ENCODE measurements at places on chromosomes 2 and 18.

DNA sequence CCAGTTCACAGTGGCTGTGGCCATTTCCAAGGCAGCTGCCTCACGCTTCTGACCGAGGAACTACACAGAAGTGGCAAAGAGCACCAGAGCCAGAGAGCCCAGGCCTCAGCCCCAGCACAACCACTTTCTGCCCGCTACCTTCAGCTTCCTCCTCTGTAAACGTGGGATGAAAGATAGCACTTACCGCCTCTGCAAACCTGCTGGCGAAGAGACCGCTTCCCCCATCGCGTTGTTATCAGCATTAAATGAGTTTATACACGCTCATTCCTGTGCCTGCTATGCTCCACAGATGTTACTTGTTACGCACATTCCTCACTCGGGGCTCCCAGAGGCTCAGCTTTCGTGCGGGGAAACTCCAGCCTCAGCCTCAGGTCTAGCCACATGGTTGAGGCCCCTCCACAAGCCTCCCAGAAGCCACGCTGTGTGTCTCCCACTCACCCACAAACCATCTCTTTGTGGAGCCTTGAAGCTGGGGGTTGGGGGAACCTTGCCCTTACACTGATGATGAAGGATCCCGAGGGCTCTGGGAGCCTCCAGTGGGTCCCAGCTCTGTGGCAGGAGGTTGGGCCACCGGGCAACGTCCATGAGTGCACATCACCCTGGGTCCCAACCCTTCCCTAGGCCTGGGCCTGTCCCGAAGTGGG is 63.3 kb upstream of the SMAD7 start:
- no peak for DNase-seq

DNA sequence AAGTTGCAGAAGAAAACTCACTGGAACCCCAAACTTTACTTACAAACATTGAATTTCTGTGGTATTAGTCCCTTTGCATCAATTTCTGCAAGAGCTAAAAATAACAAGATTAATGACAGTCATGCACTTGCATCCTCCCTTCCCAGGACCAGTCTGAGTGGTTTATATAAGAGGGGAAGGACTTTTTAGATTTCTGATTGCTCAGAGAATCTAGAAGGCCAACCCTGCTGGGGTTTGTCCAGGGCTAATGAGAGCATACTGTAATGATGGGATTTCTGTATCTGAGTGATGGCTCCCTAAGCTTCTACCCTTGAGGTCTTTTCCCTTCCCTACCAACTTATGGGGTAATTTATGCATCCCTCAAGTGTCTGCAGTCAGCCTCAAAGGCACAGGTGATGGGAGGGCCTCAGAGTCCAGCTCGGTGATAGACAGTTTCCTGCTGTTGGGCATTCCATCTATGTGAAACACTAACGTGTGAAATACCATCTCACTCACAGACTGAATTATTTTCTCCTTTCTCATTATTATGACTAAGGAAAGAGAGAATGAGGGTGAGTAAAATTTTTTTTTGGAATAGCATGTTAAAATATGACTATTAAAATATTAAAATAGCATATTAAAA is 556.3 kb downstream of the RIT2 start:
- no peak for DNase-seq

DNA sequence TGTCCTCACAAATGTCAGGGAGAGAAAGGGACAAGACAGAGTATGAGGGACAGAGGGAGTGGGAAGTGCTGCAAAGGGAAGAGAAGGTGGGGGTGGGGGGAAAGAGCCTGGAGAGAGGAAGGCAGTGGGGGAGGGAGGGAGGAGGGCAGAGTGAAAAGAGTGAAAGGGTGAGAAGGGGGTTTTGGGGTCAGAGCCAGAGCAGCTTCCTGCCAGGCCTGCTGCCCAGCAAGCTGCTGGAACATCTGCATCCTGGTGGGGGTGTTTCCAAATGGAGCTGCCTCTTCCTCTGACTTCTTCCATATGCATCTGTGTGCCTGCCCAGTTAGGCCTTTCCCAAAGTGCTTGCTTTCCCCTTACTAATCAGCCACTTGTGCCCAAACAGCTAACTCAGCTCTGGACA is 94.3 kb upstream of the CELF4 start:
- DNase-seq = no peak

DNA sequence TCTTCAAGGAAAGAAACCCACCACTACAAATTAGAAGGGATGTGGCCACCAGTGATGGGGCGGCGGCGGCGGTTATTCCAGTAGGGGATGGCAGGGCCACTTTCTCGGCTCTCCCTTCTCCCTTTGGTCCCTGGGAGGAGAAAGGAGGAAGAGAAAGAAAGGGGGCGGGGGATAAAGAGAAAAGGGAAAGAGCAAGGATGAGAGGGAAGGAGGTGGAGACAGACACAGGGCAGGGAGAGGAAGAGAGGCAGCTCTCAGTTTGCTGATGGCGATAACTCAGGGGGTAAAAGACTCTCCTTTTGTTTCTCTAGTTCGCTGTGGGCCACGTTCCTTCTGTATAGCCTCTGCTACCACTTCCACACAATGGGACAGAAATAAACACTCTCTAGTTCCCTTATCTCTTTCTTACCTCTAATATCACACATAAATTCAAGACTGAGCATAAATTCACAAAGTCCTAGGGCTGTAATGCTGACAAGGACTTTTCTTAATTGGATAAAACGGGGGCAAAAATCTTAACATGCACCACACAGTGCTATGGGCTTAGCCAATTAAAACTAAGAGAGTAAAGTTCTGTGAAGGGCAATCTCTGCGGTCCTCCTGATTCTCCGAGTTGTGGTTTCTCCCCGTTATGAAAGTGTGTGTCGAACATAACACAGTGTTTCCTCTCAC is 14.6 kb downstream of the SFT2D3 start:
- no peak for DNase-seq

- DNase-seq = no peak
Measured at GRCh38 chr18:25314151-25314837, 37.7 kb downstream of the ZNF521 start.

- no peak for DNase-seq
Measured at GRCh38 chr2:150931451-150931850, 330.2 kb downstream of the RBM43 start.

- no peak for DNase-seq
Measured at GRCh38 chr2:134314202-134314601, 60.3 kb downstream of the MGAT5 start.

DNA sequence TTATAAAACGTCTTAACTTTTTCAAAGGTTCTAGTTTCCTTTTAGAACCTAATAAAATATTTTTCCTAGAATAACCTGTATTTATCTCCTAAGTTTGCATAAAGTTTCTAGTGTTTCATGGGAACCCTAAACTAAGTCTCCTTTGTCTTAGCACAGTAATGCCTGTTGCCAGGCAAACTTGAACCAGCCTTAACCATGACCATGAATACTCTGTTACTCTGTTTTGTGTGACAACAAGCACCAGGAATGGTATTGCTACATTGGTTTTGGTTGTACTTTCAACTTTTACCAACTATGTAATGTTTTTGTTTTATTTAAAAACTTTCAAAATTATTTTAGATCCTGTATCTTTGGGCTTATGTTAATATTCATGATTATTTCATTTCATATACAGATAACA is 137.6 kb downstream of the CERS6 start:
- DNase-seq = no peak

DNA sequence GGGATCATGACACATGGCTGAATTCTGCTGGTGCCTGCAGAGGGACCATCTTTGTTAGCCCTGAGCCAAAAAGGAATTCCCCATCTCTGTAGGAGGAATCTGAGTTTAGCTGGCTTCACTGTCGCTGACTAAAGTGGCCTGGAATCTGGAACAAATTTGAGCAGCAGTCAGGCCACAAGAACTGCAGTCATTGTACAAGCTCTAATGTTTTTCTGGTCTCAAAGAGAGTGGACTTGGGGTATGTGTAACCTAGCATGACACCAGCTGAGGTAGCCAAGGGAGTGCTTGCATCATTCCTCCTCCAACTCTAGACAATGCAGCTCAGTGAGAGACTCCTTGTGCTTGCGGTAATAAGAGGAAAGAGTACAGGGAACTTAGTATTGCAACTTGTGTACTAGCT is 539.1 kb upstream of the LRRTM4 start:
- DNase-seq = no peak

DNA sequence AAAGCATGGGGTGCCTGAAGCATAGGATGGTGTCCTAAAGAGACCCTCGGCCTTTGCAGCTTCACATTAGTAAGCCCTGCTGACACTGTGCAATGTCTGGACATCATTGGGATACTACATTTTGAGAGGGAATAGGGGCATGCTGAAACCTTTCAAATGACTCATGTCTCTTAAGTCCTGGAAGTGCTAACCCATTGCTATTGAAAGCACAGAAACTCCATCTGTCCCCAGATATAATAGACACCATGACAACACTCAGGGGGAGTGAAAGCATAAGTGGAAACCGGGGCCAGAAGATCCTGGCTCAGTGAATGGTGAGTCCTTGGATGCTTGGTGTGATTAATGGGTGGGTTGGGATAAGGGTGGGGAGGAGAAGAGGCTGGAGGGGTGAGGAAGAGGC is 595.5 kb upstream of the ID2 start:
- no peak for DNase-seq

DNA sequence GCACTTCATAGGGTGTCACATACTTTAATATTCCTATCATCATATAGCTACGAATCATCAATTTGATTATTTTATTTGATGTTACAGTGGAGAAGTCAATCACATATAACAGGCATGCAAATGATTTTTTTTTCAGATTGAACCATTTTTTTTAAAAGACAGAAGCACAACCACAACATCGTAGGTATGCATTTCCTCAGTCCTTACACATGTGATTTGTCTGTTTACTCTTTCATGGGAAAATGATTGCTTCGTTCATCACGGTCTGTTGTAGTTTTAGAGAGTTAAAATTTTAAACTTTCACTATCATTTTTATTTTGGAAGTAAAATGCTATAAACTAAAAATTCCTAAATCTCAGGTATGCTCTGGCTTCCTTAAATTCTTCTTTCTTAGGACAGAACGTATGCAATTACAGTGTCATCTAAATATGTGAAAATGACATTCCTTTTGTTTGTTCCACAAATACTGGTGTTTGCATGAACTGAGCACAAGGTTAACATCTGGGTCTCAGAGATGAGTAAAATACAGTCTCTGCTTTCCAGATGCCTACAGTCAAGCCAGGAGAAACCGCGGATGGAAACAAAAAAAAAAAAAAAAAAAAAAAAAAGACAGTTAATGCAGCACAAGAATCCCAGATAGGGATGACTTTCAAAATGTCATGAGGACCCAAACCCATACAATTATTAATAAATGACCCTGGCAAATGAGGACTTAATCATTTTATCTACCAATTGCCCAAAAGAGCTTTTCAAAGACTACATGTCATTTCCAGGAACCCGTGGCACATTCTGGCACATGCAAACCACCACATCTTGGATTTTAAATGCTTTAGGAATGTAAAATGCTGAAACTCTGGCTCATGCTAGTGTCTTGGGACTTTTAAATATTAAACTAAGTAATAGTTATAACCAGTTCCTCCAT is 201.2 kb downstream of the LRP1B start:
- DNase-seq = no peak

DNA sequence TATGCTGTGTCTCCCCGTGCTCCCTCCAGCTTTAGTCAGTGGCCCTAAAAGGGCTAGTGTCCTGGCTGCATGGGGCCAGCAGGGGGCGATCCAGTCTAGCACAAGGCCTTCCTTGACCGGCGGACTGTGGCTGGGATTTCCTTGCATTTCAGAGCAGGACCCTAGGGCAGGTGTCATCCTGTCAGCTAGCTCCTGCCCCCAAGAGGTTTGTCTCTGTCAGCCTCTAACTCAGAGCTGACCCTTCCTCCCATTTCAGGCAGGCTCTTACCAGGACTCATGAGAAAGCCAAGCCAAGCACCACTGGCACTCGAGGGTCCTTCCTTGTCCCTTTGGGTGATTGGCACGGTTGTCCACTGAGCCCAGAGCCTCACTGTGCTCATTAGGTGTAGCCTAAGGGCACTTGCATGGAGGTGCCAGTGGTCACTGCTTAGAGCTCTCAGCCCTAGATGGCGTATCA is 140.3 kb downstream of the RPIA start:
- DNase-seq = peak; percentile 57

- DNase-seq = peak; percentile 38
Measured at GRCh38 chr2:152718909-152719645, 657 bp downstream of the ARL6IP6 start.

DNA sequence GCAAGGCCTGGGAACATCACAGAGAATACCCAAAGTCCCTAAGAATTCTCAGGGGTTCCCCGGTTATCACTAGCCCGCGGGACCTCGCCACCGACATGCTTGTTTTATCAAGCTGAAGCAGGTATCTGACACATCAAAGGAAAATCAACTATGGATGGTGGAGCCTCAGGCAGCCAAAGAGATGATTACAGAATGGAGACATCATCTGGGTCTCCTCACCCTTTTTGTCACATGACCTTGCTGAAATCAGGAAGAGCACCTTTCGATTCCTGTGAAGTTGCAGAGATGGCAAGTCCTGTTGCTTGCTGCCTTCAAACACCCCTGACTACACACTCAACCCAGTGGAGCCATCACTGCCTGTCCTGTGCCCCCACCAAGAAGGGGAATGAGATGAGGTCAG is 19.2 kb upstream of the CAB39 start:
- DNase-seq = no peak

DNA sequence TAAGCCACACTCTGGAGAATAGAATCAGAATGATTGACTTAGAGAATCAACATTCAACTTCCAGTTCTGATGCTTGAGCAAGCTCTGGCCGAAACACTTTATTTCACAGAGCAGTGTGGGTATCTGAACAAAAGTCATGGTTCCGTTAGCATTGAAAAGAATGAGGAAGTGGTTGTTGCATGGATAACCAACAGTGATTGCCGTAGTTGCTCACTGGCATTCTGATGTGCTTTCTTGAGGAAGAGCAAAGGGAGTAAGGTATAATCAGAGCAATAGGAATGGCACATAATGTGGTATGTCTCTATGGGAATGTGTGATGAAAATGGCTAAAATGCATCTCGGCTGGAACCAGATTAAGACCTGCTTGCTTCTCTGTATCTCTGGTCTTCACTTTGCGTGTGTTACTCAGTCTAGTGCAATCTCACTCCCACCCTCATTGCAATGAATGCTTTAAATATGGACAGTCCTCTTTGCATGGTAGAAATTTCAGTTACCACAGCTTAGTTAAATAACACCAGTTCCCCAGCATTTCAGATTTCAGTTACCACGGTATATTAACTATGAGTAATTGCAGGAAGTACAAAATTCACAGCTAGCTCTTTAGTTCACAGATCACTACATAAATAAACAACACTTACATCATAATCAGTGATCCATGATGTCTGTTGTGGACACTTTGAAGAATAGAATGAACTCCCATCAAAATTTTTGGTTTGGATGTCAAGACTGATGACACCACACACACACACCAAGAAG is 7.8 kb upstream of the RAB12 start:
- DNase-seq = no peak

All from dermis blood vessel endothelial cell (primary cell).